ENCODE measurements at places on chromosomes 2 and 18.

- peak; percentile 81 for DNase-seq
These were observed 157.0 kb downstream of the LDLRAD4 start for GRCh38 chr18:13375302-13376255.

- no peak for DNase-seq
These were observed 50.4 kb downstream of the LDLRAD4 start for GRCh38 chr18:13269013-13269280.

- no peak for DNase-seq
These were observed 7.9 kb downstream of the SCYGR5 start for GRCh38 chr2:227674485-227674884.

DNA sequence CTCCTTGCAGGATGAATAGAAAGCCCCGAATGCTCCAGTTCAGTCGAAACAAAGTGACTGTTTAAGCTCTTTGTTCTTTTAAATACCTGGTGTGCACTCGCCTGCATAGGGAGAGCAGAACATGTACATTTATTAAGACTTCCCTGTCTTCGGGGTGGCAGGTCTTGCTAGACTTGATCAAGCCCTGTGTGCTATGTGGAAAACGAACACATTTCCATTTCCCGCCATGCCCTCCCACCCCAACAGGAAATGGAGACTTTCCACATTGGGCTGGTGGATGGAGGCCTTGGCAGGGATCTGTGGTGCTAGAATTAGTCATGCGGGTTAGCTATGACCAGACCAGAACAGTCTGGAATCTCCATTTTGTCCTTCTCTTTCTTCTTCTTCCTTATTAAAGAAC, 321.0 kb upstream of the THSD7B start:
- DNase-seq: no peak

DNA sequence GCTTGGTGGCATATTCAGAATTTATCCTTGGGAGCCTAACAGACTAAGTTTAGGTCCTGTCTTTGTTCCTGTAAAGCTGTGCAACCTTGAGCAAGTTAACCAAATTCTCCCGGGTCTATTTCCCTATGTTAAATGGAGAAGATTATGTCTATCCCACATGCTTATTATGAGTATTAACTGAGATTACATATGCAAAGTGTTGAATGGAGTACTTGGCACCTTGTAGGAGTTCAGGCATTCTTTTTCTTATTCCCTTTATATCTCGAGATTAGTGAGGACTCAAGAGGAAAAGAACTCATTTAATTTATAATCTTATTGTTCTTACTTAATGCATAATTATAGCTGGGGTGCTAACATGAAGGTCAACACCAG, 184.6 kb downstream of the FMNL2 start:
- DNase-seq: no peak

- DNase-seq: no peak
These were observed 179.5 kb upstream of the TWIST2 start for GRCh38 chr2:238668426-238668825.

GRCh38 chr2:149101818-149102217, 63.3 kb downstream of the LYPD6B start:
- no peak for DNase-seq

DNA sequence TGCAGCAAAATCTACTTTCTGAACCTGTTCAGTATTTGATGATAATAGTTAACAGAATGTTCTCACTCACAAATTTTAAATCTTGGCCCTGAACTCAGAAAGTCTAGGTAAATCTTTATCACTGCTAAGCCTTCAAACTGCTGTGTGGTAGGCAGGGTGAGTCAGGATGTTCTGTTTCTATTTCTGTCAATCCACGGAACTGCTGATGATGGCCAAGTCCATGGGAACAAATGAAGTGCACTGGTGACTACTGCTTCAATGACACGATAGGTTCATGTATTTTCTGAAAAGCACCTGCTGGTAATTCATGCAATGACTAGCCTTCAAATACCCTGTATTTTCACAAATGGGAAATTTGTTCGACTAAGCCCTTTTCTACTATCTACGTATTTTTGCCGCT, 14.2 kb downstream of the NIFK start:
- no peak for DNase-seq

- DNase-seq: no peak
These were observed 93.3 kb downstream of the HNRNPLL start for GRCh38 chr2:38509314-38509946.

- no peak for DNase-seq
These were observed 253.3 kb downstream of the AGAP1 start for GRCh38 chr2:235747001-235747785.

- DNase-seq: no peak
These were observed 209.2 kb downstream of the ZNF407 start for GRCh38 chr18:74806700-74807416.
